Activated CD8-positive, alpha-beta memory T cell treated with anti-CD3 and anti-CD28 coated beads, Interleukin-2, amount 50 U/mL, for 4 hours (primary cell): ENCODE measurements at places on chromosomes 4 and X.

GRCh38 chr4:111475666-111476065 is 669.6 kb upstream of the FAM241A start:
- no peak for DNase-seq

DNA sequence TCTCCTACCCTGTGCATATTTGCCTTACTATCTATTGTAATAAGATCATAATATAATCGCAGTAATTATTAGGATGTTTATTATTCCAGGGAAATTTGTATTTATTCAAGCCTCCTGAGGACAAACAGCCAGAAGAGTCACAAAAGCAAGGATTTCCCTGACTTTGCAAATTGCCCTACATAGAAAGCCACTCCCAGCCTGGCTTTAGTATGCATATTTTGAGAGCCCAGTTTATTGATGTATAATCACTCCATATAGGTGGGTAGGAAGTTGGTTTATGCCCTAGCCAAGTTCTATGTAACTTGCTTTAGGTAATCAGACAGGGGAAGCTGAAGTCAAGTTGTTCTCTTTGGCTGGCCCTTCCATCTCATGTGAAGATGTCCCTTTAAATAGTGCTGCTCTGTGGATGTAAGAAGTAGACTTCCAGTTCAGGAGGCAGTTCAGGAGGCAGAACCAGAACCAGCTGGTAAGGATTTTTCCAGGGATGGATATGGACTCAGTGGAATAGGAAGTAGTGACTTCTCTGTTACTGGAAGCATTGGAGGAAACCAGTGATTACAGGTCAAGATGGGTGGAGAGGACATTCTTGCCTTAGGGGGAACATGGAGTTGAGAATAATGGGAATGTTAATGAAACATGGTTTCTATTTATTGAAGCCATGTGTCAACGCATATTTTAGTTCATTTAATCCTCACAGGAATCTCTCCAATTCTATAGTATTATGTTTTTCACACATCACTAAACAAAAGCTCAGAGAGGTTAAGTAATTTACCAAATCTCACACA is 70.5 kb upstream of the KIT start:
- DNase-seq = no peak

DNA sequence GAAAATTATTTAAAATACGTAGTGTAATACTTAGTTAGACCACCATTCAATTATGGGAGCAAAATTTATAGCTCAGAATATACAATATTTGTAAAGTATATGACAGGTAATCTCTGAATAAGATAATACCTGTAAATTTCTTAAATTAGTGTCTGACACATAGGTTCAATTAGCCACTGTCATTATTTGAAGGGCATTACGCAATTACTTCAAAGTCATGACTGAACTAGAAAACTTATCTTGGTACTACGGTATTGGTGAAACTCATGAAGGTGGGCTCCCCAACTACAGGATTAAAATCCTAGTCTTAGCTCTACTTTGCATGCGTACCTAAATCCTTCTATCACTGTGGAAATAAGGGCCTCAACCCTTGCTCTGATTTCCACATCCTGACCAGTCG is 860.7 kb downstream of the PCDH19 start:
- no peak for DNase-seq

DNA sequence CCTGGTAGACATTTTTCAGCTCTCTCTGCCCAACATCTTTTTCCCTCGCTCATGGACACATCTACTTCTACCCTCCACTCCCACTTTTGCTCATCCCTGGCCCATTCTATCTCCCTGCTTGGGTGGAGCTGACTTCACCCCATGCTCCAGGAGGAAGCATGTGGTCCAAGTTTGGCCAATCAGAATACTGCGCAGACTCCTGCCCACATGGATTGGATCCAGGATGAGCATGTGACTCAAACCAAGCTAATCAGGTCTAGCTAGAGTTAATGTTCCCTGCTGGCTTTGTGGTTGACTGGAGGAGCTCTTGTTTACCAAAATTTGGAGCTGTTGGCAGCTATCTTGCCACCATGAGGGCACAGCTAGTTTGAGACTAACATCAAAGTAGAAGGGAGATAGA is 22.7 kb downstream of the SMIM20 start:
- no peak for DNase-seq
